ENCODE measurements at places on chromosomes 3 and 15. TPM values are rescaled to one million over a fixed set of nuclear protein-coding genes. Genes with fewer than 3 reads are reported as not detected.

DNA sequence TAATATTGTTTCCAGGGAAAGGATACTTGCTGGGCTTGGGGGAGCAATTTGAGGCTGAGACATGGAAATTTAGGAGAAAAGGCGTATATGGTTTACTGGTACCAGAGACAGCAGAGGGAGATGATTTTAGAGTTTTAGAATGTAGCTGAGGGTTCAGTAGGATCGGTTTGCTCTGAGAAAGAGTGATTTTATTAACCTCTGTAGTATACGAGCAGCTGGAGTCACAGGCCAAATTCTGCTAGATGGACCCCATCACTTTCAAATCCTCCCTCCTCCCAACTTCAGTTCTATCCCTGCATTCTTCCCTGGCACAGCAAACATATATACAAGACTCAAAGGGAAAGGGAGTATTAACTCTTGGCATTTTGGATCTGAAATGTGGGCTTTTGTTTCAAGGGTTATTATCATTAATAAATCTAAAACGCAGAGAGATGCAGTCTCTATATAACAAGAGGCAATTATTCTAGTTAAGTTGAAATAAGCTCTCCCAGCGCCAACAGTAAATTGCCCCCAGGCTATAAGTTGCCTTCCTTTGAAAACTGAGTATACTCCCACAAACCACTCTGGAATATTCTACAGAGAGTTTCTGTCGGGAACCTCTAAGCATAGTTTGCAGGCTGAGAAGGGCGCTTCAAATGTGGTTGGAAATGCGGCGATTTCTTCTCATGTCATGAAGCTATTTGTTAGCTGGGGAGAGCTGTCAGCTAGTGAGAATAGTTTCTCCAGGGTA lies 5.4 kb downstream of the CRABP1 start:
- DNase-seq: no peak

- no peak for DNase-seq
Measured at GRCh38 chr3:69020424-69020823, 6.9 kb upstream of the EOGT start.

GRCh38 chr3:156098437-156099035 lies 21.8 kb upstream of the KCNAB1 start:
- DNase-seq: no peak

DNA sequence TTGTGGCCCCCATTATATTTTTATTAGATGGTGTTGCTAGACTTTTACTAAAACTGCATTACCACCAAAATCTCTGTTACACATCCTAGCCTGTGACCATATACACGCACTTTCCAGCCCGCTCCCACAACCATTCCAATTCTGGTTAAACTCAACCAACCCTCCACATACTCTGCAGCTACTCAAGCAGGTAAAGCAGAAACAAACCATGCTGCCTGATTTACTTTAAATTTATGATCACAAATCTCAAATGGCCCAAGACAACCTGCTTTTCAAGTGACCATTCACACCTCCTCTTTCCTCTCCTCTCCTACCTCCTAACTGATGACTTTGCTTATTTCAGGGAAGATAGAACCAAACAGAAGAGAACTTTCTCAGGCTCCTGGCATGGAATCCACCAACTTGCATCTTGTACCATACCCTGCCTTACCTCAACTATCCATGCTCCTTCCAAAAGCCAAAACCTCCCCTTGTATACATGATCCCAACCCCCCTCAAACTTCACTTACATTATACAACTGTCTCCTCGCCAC lies 18.5 kb downstream of the ULK4 start:
- DNase-seq: no peak

- no peak for DNase-seq
Measured at GRCh38 chr3:41485484-41485883, 286.2 kb downstream of the CTNNB1 start.

- no peak for DNase-seq
Measured at GRCh38 chr3:117734496-117734895, 1024.9 kb downstream of the TUSC7 start.

DNA sequence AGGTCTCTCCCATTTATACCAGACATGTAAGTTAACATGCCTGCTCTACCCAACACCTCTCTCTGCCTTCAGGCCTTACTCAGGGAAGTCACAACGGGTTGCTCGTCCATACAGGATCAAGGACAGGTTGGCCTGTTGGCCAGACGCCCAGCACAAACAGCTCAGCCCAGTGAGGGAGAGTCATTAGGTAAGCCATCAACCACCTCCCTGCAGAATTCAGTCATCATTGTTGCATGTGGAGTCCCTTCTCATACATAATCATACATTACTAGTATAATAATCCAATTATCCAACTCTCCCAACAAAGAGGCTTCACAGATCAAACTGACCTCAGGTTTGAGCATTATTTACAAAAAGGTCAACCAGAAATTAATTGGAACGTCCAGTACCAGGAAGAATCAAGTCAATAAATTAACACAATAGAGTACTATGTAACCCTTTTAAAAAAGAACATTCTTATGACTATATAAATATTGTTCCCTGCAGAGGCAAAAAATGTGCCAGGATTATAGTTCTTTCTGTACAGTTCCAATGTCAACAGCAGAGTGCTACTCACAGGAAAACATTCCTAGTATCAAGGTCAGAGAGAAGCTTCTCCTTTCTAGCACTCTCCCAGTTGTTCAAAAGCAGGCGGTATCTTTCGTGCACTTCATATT lies 33.2 kb downstream of the HOMER2 start:
- DNase-seq: no peak

DNA sequence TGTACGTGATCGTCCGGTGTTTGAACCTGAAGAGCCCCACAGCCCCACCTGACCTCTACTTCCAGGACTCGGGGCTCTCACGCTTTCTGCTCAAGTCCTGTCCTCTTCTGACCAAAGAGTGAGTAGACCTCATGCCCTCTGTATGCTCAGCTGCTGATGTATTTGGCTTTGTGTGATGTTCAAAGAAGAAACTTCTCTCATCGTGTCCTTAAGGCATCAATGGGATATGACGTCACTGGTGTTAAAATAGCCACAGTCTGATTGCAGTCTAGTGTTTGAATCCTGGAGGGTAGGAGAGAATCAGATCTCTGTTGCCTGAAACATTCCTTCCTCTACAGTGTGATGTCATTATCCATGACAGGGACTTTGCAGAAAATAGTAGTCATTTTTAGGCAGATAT lies 28.1 kb downstream of the ABHD2 start:
- no peak for DNase-seq

DNA sequence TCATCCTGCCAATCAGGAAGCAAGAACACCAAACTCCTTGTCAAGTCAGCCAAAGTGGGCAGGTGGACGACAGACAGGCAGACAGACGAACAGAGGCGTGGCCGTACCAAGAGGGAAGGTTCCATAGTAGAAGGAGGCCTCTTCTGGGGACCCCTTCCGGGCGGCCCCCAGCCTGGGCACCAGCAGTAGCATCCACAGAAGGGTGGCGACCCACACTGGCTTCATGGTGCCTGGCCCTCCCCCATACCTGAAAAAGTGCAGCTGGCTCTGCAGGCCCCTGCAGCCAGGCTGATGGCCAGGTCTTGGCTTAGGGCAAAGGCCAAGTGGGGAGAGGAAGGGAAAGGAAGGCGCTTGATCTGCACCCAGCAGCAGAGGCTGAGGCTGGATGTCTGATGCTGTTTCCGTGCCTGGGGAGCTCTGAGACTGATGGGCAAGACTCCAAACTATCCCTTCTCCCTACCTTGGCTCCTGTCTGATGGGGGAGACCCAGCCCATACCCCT lies 607 bp downstream of the LCTL start:
- DNase-seq: no peak

GRCh38 chr3:129352045-129352444 lies 73.4 kb downstream of the HMCES start:
- DNase-seq: no peak

GRCh38 chr3:106473576-106474475 lies 605.0 kb upstream of the CBLB start:
- no peak for DNase-seq

GRCh38 chr3:170802164-170803151 lies 67.5 kb downstream of the RPL22L1 start:
- no peak for DNase-seq

DNA sequence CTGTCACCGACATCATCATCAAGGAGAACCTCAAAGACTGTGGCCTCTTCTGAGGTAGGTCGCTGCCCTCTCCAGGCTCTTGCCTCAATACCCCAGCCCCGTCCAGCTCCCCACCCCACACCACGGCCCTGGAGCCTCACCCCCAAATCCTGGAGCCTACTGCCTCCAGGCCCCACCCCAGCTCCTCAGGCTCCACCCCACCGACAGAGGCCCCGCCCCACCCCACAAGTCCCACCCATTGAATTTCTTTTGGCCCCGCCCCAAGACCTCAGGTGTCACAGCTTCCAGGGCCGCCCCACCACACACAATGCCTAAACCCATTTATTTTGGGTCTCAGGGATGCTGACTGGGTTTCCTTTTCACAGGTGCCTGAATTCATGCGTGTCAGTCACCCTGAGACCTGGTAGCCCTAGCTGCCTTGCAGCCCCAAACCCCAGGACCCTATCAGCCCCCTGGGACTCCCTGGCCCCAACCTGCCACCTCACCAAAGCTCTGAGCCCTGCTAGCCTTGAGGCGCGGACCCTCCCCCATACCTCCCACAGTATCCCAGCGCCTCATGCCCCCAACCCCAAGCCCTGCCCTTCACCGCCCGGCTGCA lies 3.6 kb downstream of the GNAT1 start:
- DNase-seq: no peak

DNA sequence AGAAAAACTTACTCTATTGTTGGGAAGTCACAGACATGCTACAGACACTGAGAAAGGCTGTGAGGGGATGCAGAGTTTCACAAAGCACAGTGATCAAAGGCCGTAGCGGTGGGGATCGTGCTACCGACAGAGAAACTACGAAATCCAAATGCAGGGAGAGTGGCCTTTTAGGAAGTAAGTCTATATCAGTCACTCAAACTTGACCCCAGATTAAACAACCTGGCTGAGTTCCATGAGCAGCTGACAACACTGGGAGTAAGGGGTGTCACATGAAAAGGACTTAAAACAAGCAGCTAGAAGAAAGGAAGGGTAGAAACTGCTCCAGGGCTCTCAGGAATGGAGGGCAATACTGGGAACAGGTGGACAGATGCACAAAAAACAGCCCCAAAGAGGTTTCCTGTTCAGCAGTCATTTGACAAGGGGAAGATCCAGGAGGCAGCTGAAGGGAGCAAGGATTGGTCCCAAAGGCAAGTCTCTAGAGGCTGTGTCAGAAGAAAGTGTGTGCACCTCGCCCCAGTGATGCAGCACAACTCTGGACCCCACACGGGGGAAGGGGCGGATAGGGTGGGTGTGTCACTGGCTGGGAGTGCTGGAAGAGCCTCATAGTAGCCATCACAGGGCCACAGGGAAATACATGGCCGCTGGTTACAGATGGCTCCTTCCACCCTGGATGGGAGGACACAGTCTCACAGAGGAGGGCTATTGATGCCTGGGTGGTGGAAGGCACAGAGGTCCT lies 20.3 kb upstream of the HDAC11 start:
- no peak for DNase-seq

DNA sequence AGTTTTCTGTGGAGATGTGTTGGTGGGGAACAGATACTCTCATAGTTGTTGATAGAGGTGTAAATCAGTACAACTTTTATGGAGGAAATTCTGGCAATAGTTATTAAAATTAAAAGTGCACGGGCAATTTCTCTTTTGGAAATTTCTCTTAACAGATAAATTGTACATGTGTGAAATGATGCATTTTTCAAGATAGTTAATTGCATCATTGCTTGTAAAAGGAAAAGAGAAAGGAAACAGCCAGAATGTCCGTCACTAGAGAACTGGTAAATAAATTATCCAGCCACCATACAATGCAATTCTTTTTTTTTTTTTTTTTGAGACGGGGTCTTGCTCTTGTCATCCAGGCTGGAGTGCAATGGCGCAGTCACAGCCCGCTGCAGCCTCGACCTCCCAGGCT lies 14.2 kb downstream of the ZNF710 start:
- DNase-seq: no peak

GRCh38 chr3:136954980-136955780 lies 2.6 kb upstream of the IL20RB start:
- no peak for DNase-seq

DNA sequence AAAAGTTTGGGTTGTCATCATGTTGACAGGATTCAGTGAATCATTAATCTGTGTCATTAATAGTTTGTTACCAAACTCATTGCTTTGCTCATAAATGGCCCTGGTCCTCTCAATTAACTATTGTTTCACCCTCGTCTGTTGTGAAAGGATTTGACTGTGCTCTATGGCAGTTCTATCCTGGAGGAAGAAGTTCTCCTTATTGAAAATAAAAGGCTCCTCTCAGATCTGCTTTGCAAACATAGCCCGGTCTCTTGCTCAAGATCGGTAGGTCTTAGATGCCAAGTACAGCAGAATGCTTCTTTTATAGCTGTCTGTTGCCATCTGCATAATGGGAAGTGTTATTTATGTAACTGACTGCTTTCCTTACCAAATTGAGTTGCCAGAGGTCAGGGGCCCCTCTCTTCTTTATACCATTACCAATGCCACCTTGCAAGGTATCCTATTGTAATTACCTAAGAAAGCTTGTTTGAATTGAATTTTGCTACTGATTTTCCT lies 146.5 kb downstream of the EBLN2 start:
- no peak for DNase-seq

DNA sequence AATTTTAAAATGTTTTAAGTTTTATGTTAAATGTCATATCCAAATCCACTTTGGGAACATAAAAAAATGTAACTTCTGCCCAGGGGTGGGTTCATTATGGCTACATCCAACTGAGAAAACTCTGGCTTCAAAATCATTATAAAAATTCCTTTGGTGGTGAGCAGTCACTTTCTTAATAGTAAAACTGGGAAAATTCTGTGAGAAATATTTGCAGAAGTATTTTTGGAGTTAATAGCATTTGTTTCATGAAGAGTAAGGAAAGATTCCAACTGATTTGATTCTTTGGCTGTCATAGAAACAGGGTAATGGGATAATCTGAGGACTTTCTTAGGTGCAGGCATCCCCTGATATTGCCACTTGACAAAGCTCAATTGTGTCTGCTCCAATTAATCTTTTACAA lies 38.8 kb downstream of the CPA3 start:
- DNase-seq: no peak

GRCh38 chr3:34683851-34684250 lies 885.4 kb downstream of the PDCD6IP start:
- peak; percentile 4 for DNase-seq

- DNase-seq: peak; percentile 96
Measured at GRCh38 chr3:44761424-44762169, at the start of the genes KIAA1143 and KIF15. Gene KIAA1143, minus strand, starts transcription at chr3:44761619. Its CDS starts 17 bp downstream, at chr3:44761602. Gene KIF15, plus strand, starts transcription at chr3:44761794. Its CDS starts 72 bp downstream, at chr3:44761866.

- DNase-seq: no peak
Measured at GRCh38 chr3:186032321-186032720, 76.6 kb downstream of the ETV5 start.

- no peak for DNase-seq
Measured at GRCh38 chr15:45441686-45442085, 63.3 kb upstream of the GATM start.

GRCh38 chr15:76376816-76377215 lies 40.2 kb downstream of the ISL2 start:
- no peak for DNase-seq

Gene RFX7
- 37.5 TPM for total RNA-seq

Gene CSPG5
- total RNA-seq: 0.20 TPM

Gene ASTE1
- total RNA-seq: 28.1 TPM

Gene ACTC1
- not detected for total RNA-seq

Gene ROPN1
- total RNA-seq: not detected

Gene ADGRG7
- not detected for total RNA-seq

Gene RIOX2
- 35.5 TPM for total RNA-seq

Gene CAMK2N2
- total RNA-seq: 0.25 TPM

Gene ALDH1L1
- not detected for total RNA-seq

Gene TMEM158
- not detected for total RNA-seq

Gene PCCB
- 12.1 TPM for total RNA-seq

Gene ETV5
- total RNA-seq: 0.81 TPM

Gene SLC15A2
- total RNA-seq: 4.3 TPM

Gene RARB
- total RNA-seq: not detected
